ENCODE measurements at places on chromosomes 1 and 21.

DNA sequence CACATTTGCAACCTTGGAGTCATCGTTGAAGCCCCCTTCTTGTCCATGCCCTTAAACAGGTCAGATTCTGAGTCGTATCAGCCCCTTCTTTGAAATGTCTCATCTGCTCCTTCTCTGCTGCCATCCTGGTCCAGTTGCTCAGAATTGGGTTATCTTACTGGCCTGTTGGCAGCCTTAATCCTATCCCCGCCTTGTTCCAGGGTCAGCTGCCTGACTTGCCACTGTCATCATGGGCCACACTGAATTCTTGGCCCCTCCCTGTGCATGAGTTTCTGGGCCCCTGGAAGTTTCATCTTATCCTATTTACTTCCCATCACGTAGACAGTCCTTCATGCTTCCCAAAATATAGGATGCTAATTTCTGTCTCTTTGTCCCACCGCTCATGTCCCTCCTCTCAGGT lies 23.7 kb downstream of the IRF2BP2 start:
- DNase-seq: no peak

GRCh38 chr1:210910020-210910575 lies 223.8 kb downstream of the KCNH1 start:
- no peak for DNase-seq

DNA sequence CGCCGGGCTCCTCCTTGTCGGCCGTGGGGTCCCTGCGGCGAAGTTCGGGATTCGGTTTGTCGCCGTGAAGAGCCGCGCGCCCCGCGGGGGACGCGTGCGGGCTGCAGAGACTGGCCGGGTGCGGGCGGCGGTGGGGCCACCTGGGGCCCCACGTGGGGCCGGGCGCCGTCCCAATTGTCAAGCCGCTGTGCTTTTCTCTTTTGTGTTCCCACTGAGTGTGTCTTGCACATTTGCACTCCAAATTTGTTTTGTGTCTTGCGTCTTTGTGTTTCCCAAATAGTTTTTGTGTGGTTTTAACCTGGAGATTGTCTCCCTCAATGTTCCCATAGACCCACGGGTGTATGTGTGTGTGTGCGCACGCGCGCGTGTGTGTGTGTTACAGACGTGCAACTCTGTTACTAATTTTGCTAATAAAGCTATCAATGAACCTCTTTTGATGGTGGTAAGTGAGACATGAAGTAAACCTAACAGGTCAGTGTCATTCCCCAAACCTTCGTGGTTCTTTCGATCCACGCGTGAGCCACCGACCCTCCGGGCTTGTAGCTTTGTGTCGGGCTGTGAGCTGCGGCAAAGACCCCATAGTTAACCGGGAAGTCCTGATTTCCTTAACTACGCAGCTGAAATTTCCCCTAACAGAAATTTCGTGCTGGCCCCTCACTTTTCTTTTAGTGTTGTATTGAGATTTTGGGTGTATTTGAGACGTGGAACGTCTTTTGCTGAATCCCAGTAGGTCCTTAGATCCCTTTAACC lies 708 bp downstream of the PRDM2 start:
- DNase-seq: no peak

DNA sequence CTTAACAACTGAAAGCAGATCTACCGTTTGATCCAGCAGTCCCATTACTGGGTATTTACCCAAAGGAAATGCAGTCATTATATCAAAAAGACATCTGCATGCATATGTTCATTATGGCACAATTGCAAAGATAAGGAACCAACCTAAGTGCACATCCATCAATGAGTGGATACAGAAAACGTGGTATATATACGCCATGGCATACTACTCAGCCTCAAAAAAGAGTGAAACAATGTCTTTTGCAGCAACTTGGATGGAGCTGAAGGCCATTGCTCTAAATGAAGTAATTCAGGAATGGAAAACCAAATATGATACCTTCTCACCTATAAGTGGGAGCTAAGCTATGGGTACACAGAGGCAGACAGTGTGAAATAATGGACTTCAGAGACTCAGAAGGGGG lies 169.3 kb downstream of the ZBTB18 start:
- no peak for DNase-seq

- no peak for DNase-seq
Measured at GRCh38 chr1:206829875-206830274, 35.5 kb upstream of the IL20 start.

DNA sequence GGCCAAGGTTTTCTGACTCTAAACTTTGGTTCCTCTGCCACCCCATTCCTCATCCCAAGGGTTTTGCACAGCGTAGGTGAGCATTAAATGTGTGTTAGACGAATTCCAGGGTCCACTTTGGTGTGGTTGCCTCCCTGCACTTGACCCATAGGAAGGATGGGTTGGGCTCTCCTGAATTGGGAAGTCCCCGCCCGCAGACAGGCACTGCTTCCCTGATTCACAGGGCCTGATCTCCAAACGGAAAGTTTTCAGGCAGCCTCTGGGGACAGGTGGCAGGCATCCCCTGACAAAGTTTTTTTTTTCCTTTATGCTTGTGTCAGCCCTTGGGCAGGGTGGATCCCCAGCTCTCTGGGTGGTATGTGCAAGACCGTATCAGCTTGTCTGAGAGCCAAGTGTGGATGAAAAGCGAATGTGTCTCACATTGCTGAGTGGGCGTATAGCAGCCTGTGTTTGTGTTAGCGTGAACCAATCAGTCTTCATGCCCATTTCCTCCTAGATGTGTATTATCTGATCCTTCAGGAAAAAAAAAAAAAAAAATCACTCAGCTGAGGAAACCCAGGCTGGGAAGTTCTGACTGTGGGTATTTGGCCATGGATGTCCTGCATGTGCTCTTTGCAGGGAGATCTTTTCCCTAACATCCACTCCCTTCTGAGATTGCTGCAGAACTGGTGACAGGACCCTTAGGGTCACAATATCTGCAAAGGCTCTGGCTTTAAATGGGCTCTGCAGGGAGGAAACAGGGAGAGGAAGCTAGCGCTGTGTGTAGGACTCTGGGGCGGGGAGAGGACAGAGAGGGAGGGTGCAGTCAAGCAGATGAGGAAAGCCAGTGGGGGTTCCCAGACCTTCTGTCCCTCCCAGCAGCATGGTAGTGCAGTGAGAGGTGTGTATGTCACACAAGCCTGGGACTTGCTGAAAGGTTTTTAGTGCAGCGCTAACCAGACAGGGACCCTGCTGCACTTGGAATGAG lies 42.2 kb upstream of the TRABD2B start:
- no peak for DNase-seq

- no peak for DNase-seq
Measured at GRCh38 chr1:222696741-222697140, 15.6 kb downstream of the AIDA start.

DNA sequence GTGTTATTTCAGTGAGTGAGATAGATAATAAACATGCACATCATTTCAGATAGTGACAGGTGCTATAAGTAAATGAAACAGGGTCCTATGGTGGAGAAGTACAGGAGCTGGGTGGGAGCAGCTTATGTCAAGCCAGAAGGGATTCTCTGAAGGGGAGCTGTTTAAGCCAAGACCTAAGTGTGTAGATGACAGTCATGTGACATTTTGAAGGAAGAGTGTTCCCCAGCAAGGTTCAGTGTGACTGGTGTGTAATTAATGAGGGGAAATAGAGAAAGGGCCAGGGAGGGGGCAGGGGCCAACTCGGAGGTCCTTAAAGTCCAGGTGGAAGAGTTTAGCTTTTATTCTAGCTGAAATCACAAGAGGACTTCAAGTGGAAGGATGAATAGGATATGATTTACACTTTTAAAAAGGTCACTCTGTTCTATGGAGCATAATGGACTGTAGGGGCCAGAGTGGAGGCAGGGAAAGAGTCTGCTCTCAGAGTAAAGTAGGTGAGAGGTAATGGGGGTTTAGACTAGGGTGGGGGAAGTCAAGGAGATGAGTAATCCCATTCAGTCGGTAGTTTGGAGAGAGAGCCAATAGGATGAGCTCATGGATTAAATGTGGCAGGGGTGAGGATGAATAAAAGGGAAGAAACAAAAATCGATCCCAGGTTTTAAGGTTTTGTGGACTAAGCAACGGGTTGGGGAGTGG lies 243.1 kb downstream of the CACNA1E start:
- DNase-seq: no peak

DNA sequence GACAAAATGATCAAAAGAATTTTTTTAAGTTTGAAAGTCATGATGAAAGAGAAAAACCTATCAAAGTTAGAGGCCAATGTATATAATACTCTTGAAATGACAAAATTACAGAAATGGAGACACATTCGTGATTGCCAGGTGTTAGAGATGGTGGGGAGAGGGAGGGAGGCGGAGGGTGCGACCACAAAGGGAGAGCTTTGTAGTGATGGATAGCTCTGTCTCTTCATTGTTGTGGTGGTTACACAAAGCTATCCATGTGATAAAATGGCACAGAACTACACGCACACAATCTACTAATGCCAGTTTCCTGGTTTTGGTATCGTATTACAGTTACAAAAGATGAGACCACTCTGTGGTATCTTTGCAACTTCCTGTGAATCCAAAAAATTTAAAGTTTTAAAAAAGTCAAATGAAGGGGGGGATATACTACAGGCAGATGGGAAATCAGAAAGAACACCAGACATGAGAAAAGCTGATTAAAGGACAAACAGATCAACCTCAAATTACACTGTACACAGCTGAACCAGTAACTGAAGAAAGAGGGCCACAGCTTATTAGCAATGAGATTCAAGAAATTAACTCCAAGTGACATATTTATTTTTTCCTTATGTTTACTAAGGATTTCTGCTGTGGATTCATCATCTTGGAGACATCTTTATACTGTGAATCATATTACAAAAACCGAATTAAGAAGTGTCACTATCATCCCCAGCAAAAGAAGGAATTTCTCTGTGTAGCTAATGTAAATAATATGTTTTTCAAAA lies 199.1 kb downstream of the SLC45A1 start:
- DNase-seq: no peak

DNA sequence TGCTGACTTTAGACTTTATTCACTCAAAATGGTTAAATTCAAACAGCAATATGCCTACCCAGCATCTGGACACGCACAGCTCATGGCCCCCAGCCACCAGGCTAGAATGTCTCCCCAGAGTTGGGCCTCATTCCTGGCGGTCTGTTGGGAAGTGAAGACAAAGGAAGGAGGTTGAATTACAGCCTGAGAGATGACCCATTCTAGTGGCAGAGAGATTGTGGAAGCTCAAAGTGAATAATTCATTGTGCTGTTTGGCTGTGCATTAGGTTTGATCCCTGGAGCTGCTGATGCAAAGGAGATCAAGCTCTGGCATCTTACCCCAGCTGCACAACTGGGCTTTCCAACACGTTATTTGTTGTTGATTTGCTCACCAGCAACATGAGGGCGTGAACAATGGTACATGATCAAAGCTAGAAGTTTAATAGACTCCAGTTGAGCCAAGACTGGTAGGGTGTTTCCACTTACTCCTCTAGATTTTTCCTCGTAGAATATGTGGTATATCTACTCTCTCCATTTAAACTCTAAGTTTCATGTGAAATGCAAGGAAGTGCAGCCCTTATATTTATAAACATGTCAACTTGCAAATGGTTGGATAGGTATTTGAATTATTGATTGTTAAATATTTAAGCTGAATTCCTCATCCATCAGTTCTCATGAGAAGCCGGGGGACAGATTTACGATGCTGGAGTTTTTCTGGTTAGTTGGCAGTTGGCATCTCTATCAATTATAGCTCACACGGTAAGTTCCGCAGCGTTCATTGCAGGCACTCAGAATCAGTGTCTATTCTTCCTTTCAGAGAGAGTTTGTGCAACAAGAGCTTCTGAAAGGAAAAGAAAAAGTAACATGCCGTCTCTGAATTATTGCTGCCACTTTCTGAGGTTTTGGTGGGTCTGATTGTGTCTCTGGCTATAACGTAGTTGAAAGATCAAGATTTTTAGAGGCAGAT lies 222.7 kb downstream of the TM2D1 start:
- DNase-seq: no peak

GRCh38 chr1:219580009-219580676 lies 32.8 kb downstream of the ZC3H11B start:
- no peak for DNase-seq

DNA sequence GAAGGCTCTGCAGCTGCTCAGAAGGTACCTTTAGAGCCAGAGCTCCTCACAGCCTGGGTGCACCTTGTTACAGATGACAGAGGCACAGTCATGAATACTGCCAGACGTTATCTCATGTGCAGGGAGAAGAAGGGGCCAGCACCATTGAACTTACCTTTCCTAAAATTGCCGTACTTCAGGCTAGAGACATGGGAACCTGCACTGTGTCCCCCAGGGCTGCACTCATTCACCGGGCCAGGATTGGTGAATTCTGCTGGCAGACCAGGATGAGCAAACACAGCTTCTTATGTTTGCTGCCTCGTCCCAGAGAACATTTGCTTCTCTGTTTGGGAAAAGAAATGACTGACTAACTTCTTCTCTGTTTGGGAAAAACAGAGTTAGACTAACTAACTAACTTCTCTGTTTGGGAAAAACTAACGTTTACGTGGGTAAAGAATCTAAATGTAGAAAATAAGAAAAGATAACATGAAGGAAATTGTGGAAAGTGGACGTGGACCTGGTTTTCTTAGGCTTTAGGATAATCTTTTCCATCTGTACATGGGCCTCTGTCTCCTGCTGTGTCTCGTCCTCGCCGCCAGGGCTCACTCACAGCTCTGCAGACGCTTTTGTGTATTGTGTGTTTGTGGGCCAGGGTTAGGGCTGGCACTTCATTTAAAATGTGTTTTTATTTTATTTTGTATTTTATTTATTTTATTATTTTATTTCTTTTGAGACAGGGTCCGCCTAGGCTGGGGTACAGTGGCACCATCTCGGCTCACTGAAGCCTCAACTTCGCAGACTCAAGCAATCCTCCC lies 9.9 kb downstream of the OBSCN start:
- DNase-seq: no peak

DNA sequence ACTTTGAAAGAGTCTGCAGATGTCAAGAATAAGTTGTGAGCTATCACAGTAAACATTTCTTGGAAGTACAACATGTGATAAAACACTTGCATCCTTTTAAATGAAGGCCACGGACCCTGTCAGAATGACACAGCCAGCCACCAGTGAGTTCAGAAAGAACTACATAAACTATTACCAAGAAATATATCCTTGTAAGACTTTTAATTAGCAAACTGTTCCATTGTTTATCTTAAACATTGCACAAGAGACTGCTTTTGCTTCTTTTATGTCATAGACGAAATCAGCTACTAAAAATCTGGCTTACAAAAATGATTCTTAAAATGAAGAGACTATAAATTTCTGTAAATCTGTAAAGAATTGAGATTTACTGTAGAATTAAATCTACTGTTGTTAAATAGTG lies 17.9 kb downstream of the LRRC7 start:
- DNase-seq: peak; percentile 24

DNA sequence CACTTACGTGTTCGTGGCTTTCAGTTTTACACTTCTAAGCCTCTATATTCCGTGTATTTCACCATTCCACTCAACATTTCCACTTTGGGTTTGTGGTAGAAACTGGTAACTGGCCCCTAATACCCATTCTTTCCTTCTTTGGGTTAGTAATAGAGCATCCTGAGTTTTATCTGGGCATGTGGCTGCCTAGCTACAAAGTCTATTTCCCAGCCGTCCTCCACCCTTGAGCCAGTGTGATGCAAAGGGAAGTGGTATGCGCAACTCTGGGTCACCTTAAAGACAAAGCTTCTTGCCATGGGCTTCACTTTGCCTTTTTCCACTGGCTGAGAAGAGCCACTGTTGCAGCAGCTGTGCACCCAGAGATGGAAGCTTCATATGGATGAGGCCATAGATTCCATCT lies 73.9 kb downstream of the LAMC2 start:
- no peak for DNase-seq

GRCh38 chr1:186435336-186435735 lies 25.6 kb downstream of the PDC start:
- no peak for DNase-seq

- DNase-seq: no peak
Measured at GRCh38 chr1:107339775-107340174, 198.9 kb downstream of the NTNG1 start.

- DNase-seq: no peak
Measured at GRCh38 chr1:205150651-205151428, 29.1 kb upstream of the RBBP5 start.

GRCh38 chr1:65792669-65793358 lies at the start of gene PDE4B:
PDE4B (plus strand) TSS chr1:65792895.
- DNase-seq: no peak
